ENCODE measurements at places on chromosomes 2 and 18.

- no peak for DNase-seq
Measured at GRCh38 chr2:176812246-176812775, 400.3 kb upstream of the HNRNPA3 start.

- DNase-seq: no peak
Measured at GRCh38 chr2:24910245-24910644, 9.8 kb downstream of the ADCY3 start.

- no peak for DNase-seq
Measured at GRCh38 chr18:67966224-67966623, 449.7 kb upstream of the DSEL start.

DNA sequence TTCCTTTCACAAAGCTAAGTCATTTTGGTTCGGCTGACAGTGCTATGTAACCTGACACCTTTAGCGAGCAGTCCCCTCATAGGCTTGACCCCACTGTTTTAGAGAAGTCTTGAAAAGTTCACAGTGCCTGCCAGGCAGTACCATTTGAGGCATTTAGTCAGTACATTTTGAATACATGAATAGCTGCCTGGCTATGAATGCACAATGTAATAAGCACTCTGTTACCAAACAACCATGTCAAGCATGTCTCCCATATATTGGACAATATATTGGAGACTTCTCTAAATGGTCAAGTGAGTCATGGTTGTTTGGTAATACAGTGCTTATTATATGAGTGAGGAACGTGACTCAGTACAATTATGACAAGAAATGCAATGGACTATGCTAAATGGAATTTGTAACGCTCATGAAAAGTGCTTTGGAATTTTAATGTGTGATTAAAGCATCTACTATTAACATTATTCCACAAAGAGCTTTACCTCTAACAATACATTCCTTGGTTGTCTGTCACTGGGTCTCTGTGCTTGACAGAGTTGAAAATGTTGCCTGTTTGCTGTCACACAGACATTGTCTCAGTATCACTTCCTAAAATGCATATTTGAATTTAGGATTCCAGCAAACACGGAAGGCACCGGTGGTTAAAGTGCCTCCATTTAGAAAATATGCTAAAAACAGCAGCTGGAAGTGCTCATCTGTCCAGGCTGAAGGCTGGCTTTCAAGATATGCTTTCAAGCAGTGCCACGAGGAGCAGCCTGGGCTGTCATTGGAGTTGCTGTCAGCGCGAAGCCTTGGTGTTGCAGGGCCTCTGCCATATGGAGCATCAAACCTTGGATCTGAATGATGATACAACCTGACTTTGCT lies 458.6 kb downstream of the FBXO15 start:
- DNase-seq: no peak

DNA sequence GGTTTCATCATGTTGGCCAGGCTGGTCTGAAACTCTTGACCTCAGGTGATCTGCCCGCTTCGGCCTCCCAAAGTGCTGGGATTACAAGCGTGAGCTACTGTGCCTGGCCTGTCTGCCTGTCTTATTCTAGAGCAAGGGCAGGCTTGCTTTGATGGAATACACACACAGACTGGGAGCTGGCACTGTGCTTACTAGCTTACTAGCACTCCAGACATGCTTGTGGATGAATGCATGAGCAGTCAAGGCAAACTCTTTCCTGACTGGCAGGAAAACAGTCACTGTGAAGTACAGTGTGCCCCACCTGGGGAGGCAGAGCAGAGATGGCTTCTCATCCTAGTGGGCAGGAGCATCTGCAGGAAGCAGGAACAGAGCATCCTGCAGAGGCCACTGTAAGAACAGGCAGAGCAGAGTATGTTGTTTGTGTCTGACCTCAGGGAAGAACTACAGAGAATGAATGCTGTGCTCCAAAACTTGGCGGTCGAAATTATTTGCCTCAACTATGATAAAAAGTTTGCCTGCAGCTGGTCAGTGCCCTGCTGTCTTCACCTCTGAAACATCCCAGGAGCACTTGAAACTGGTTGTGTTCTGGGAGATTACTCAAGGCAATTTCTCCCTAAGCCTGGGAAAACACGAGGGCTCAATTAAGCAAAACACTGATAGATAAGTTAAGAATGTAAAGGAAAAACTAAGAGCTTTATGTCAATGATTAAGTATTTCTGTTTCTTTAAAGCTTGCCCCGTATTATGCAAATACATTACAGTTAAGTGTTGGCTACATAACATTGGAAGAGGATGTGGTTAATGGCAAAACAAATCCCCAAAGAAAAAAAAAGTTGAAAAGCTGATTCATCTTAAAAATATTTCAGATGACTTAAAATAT lies 102.4 kb downstream of the VAPA start:
- DNase-seq: no peak

DNA sequence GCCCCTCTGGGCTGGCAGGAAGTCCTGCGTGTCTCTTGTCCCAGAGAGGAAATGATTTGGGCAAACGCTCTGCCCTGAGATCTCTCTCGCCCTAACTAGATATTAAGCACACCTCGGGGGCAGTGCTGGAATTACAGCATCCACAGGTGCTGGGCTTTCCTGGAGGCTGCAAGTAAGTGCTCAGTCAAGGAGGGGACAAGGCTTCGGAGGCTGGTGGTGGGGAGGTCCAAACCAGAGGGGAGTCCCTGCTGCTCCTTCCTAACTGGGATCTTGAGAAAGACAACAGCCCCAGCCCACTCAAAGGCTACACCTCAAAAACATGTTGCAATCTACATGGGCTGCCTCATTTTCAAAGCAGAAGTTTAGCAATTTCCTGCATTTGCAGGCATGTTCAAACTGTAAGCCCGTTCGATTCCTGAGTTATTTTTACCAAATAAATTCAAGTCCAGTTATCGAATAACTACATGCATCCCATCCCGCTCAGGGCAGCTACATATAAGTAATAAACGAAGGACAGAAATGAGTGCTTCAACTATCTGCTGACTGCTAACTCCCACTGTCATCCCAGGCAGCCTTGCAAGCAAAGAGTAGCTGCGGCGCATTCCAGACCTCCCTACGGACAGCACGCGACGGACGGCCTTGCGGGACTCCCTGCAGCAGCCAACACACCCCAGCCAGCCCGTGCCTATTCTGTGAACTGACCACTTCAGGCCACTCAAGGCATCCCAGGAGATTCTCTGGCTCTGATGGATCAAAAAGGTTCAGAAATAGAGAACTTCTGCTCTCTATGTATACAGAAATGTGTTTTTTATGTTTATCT lies 27.5 kb downstream of the ZNF516 start:
- DNase-seq: no peak

DNA sequence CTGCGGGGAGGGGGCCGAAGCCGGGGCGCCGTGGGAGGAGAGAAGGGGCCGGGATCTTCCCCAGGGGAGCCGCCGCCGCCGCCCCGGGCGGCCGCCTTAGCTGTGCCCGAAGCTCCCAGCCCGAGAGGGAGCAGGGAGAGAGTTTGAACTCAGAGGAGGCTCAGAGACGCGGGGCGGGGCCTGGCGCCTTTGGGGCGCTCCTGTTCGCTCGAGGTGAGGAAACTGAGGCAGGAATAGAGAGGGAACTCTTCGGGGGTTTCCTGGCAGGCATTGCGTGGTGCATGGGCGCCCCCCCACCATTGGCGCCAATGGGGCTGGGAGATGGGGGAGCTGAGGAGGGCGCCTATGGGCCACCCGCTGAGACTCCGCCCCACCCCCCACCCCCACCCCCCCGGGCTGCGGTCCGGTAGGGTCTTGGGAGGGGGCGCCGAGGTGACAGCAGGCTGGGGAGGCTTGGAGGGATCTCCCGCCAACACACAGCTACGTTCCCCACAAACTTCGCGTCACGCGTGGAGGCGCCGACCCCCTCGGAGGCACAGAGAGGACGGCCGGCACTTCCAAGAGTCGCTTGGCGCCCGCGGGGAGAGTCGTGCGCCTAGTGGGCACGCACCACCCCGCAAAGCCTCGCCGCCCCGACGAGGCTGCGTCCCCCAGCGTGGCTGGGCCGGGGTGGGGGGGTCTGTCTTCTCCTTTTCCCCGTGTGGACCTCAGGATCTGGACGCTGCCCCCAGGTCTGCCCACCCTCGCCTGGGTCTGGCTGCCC lies 680 bp downstream of the CTDSP1 start:
- no peak for DNase-seq

- no peak for DNase-seq
Measured at GRCh38 chr2:240387669-240388358, 47.6 kb upstream of the GPC1 start.

DNA sequence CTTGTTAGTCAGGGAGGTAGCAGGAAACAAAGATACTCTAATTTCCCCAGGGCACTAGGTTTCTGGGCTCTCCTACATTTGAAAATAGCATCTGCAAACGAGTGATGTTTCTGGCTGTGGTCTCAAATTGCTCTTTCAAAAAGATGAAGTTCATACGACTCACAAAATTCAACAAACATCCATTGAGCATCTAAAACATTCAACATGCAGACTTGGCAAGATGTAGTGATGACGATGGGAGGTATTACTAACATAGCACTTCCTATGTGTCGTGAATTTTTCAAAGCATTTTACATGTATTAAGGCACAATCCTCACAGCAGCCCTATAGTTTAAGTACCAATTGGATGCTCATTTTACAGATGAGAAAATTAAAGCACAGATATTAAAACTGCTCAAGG lies 5.2 kb downstream of the CCBE1 start:
- no peak for DNase-seq

DNA sequence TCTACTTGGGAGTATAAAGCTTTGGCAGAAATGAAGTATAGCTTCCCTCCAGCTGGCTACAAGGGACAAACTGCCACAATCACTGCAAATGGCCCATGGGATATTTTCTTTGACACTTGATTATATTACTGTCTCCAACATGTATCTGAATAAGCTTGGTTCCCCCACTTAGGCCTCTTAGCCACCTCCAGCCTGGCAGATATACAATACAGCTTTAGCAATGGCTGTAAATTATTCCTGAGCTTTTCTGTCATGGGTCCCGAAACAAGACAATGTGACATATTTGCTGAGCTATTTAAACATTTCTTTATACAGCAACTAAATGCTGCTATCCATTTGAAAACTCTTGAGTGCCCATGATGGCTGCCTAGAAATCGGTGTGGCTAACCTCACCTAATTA lies 406.2 kb downstream of the SUCLG1 start:
- DNase-seq: no peak

DNA sequence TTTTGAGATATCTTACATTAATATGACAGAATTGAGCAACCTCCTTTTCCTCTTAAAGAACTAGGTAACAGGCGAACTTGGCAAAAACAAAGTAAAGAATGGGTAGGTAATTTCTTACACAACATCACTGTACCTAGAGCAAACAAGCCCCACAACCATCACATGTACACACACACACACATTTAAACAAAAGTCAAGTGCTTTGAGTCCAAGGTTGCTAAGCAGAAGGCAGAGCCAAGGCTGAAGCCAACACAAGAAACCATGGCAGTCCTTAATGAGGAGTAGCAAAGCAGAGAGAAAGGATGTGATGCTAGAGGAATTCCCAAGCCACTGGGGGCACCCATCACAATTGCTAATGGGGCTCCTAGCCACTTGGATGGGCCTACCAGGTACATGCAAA lies 164.1 kb downstream of the PAX3 start:
- DNase-seq: no peak

DNA sequence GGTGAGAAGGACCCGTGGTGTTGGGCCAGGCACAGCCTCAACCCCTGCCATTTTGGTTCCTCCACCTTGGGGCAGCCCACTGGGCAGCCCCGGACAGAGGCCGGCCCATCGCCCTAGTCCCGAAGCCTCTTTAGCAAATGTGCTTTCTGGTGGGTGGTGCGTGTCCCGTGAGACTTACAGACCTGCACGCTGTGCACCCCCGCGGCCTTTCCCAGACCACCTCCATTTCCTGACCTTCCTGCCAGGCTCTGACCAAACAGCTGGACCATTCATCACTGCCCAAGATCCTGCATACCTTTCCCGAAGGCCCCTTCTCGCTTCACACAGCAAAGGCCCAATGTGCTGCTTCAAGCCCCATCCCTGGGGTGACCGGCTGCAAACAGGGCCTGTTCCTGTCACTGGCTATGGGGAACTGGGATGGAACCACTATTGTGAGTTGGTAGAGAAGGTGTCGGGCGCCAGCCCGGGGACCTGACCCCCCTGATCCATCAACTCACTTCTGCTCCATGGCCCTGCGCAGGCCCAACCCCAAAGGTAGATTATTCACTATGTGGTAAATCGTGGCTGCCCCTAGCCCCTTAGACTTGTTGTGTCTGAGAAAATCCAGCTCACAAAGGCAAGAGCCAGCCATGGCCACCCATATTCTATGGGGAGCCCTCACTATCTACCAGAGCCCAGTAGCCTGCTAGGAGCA lies 341.0 kb downstream of the EIPR1 start:
- no peak for DNase-seq

DNA sequence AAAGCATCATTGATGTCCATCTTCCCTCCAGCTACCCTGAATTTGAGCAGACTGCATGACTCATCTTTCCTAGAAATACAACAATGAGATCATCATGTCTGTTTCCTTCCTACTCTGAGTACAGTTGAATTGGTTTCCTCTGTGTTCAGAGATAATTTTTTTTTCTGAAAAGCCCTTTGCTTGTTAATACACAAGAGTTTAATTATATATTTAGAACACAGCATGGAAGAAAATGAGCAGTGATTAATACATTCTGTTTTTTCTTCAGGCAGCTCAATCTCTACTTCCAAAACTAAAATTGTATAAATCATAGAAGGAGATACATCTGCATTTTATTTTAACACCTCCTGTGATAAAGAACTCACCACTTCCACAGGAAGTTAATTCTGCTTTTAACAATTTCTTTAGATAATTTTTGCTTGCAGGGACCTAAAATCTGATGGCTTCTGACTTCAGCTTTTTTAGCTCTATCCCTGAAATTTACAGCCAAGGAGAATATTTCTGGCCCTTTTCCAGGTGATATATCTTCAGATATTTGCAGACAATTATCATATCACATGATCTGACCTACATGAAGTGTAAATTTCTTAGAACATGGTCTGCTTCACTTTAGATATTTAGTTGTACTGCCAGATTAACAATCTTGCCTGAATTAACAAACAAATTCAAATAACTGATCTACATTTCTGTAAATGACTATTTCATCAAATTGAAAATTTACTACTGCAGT lies 249.0 kb downstream of the TRIB2 start:
- DNase-seq: no peak

DNA sequence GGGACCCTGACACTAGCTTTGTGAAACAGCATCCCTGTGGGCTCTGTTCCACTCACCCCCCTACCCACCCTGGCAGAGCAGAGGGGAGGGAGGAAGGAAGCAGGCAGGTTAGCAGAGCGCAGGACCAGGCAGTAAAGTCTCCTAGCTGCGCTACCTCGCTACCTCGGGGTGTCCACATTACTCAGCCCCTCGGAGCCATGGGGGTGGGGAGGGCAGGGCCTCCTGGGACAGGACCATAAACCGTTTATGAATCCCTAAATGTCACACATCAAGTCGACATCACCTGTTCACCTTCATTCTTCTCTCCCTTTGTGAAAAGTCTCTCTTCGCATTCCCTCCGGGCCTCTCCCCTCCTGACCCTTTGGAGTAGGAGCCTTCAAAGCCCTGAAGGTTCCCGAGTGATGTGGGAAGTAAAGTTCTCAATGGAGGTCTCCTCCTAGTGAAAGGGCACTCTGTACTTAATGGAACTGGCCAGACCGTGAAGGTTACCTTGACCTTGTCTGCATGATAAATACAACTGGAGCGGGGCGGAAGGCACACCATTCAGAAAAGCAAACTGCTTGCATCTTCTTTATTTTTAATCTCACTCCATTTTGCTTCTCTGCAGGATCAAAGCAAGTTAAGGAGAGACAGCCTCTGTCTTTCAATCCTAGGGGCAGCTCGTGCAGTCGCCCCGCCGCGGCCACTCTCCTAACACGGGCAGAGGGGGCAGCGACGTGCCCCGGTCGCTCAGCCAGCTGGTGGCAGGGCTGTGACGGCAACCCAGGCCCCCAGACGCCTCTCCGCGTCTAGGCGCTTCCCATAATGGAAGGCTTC lies 23.7 kb upstream of the SMAD7 start:
- DNase-seq: no peak

GRCh38 chr2:33411765-33412164 lies 64.7 kb upstream of the RASGRP3 start:
- DNase-seq: no peak

Measured in stimulated activated CD8-positive, alpha-beta memory T cell treated with anti-CD3 and anti-CD28 coated beads, Interleukin-7, amount 100 ng/mL, for 4 hours (primary cell).